Colonic mucosa (tissue), 4 donors: ENCODE measurements at places on chromosomes 2 and 18. TPM values are rescaled to one million over a fixed set of nuclear protein-coding genes. Genes with fewer than 3 reads are reported as not detected.

GRCh38 chr2:229218329-229218921, 52.7 kb downstream of the PID1 start:
- no peaks in the 10 kb centered on the region for H3K4me1 ChIP-seq
- H3K27ac ChIP-seq, result no peak overlapping the region
- H3K27me3 ChIP-seq, result no peaks in the 10 kb centered on the region
- DNase-seq, result no peak

- DNase-seq, result no peak
- no peaks in the 10 kb centered on the region for H3K4me1 ChIP-seq
- no peak overlapping the region for H3K27ac ChIP-seq
Observed at GRCh38 chr2:146271131-146271831, 1573.5 kb upstream of the ACVR2A start.

MERTK gene
- total RNA-seq, result 3.9 TPM

GRCh38 chr2:170819680-170820664, 3.3 kb downstream of the GAD1 start:
- H3K4me3 ChIP-seq, result no peak overlapping the region
- no peak overlapping the region for H3K27ac ChIP-seq
- DNase-seq, result no peak
- H3K27me3 ChIP-seq, result peaks cover 84% of the 10 kb centered on the region
- H3K4me1 ChIP-seq, result peaks cover 17% of the 10 kb centered on the region

DNA sequence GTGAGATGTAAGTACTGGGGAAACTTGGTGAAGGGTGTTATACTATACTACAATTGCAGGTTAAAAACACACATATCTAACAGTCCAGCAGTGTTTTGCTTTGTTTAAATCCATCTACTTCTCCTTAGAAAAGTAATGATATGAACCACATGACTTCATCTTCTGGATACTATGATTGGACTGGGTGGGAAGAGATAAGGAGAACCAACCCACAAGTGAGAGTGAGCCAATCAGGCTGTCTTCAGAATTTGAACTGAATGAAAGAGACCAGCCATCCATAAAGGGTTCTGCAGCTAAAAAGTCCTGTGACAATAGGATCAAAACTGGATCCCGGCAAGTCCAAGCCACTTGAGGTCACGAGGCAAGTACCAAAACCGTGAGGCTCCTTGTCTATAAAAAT, 46.6 kb downstream of the KANSL3 start:
- H3K4me1 ChIP-seq, result no peaks in the 10 kb centered on the region
- H3K4me3 ChIP-seq, result no peak overlapping the region
- no peaks in the 10 kb centered on the region for H3K27me3 ChIP-seq
- no peak for DNase-seq
- no peak overlapping the region for H3K27ac ChIP-seq
- peaks cover 8% of the 10 kb centered on the region for H3K36me3 ChIP-seq

STEAP3 gene
- 52.2 TPM for total RNA-seq

LYPD6 gene
- 8.4 TPM for total RNA-seq

- H3K27ac ChIP-seq, result no peak overlapping the region
- no peaks in the 10 kb centered on the region for H3K36me3 ChIP-seq
- H3K4me1 ChIP-seq, result no peaks in the 10 kb centered on the region
Observed at GRCh38 chr18:37672932-37673595, 107.5 kb upstream of the CELF4 start.

GRCh38 chr2:157439824-157440186, 4.1 kb downstream of the CYTIP start:
- H3K27ac ChIP-seq, result peak overlapping the region; percentile 73
- peak; percentile 62 for DNase-seq
- no peaks in the 10 kb centered on the region for H3K4me1 ChIP-seq
- H3K36me3 ChIP-seq, result no peaks in the 10 kb centered on the region
- H3K27me3 ChIP-seq, result no peaks in the 10 kb centered on the region

DNA sequence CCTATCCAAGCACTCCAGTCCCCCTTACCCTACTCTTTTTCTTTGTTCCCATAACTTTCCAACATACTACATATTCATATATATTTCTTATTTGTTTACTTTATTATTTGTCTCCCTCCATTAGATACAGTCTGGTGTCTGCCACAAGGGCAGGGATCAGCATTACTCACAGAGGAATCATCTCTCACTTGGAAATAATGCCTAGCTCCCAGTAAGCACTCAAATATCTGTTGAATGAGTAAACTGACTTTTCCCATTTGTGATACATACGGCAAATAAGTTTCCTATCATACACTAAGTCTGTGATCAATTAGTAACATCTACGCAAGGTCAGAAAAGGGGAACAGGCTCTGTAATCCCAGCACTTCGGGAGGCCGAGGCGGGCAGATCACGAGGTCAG, 18.7 kb downstream of the C1D start:
- DNase-seq, result no peak
- no peak overlapping the region for H3K4me3 ChIP-seq
- no peak overlapping the region for H3K27ac ChIP-seq
- H3K4me1 ChIP-seq, result no peaks in the 10 kb centered on the region
- H3K36me3 ChIP-seq, result no peaks in the 10 kb centered on the region

- H3K4me1 ChIP-seq, result no peaks in the 10 kb centered on the region
- H3K27ac ChIP-seq, result no peak overlapping the region
- H3K27me3 ChIP-seq, result no peaks in the 10 kb centered on the region
- H3K4me3 ChIP-seq, result no peak overlapping the region
- no peak for DNase-seq
- H3K36me3 ChIP-seq, result no peaks in the 10 kb centered on the region
Observed at GRCh38 chr2:178845566-178846457, 38.6 kb upstream of the TTN start.

DNA sequence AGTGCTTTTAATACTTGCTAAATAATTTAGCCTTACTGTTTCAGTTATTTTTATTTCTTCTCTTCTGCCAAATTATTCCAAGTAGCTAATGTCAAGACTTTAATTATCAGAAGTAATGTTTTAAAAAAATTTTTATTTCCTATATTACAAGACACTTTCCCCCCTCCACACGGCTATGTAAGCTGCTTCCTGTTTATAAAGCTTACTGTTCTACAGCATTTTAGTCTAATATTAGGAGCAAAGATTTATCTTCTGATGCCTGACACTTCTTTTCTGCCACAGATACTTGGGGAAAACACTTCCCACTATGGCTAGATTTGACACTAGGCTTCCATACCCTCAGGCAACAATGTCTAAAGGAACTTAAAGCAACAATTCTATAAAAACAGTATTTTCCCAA, 62.3 kb downstream of the ROCK1 start:
- H3K36me3 ChIP-seq, result no peaks in the 10 kb centered on the region
- DNase-seq, result no peak
- no peak overlapping the region for H3K4me3 ChIP-seq
- H3K4me1 ChIP-seq, result no peaks in the 10 kb centered on the region
- no peak overlapping the region for H3K27ac ChIP-seq
- H3K27me3 ChIP-seq, result no peaks in the 10 kb centered on the region

DNA sequence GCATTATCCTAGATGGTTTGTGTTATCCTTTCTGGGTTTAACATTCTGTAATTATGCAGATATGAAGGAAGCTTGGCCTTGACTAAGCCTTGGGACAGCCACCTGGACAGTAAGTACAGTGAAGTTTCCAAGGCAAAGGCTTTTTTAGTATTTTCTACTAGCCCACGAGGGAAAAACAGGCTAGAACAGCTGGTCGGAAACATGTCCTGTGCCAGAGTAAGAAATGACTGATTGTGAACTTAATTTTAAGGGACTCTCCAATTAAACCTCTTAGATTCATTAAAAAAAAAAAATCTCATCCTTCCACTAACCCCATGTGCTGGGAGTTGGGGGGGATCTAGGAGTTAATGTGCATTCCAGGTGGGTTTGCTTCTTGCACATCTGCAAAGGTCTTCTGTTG, 720.8 kb downstream of the SLC4A3 start:
- H3K4me3 ChIP-seq, result no peak overlapping the region
- H3K27me3 ChIP-seq, result no peaks in the 10 kb centered on the region
- no peak for DNase-seq
- no peaks in the 10 kb centered on the region for H3K36me3 ChIP-seq

ARL4C gene
- 4.9 TPM for total RNA-seq

GRCh38 chr2:144339048-144339447, 180.9 kb downstream of the ZEB2 start:
- no peaks in the 10 kb centered on the region for H3K27me3 ChIP-seq
- no peaks in the 10 kb centered on the region for H3K4me1 ChIP-seq
- no peak overlapping the region for H3K4me3 ChIP-seq
- no peak overlapping the region for H3K27ac ChIP-seq
- H3K36me3 ChIP-seq, result no peaks in the 10 kb centered on the region
- no peak for DNase-seq
